LHCN-M2 (cell line): ENCODE measurements at places on chromosomes 4 and X. TPM values are rescaled to one million over a fixed set of nuclear protein-coding genes. Genes with fewer than 3 reads are reported as not detected.

- DNase-seq: no peak
Measured at GRCh38 chrX:71549986-71550385, 17.1 kb downstream of the OGT start.

DNA sequence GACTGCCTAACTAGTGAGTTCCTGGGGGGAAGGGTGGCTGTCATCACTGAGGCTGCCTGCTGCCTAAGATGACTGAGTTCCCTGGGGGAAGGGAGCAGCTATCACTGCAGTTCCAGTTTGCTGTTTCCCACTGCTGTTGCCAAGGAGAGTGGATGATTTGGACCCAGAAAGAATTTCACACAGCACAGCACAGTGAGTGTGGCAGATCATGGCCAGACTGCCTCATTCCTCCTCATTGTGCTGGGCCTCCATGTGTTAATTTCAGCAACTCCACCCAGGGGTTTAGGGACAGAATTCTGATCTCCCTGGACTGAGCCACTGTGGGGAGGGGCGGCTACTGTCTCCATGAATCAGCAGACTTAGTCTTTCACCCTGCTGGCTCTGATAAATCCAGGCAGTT, 125.0 kb downstream of the TEX13C start:
- DNase-seq: no peak

ANXA3 gene
- not detected in 2 replicates for total RNA-seq

- no peak for DNase-seq
Measured at GRCh38 chrX:111505783-111506182, 5.7 kb upstream of the SERTM2 start.

DNA sequence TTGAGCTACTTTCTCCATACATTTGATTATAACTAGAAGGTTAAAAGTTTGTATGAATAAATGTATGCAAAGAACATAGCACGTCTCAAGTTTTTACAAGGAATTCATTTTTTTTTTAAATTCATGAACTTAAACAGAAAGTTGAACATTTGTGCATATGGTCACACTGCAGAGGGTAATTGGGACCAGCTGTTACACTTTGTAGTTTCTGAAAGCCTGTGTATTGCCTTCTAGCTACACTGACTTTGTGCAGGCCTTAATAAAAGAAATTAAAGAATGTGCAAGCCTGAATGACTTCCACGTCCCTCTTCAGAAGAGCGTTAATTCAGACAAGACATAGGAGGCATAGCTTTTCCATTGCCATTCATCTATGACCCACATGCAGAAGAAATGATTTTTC, 153.1 kb upstream of the PCDH18 start:
- no peak for DNase-seq

PABPC5 gene
- 2.2 and 3.7 TPM in 2 replicates for total RNA-seq

DNA sequence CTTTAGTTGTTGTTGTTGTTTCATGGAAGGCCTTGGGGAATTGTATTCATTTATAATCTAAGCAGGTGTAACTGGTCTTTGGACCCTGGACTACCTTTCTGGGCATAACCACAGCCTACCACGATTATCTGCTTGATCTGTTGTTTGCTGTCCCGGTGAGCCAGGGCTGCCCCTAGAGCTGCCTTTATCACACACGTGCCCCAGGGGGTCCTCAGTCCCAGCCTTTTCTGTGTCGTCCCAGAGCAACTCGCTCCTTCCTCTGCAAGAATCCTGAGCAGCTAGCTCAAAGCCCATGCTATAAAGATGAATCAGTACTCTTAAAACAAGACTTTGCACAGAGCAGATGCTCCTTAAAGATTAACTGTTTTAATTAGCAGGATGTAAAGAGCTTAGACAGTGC, 273.2 kb downstream of the EVC2 start:
- DNase-seq: no peak

GRCh38 chrX:8815460-8816065, 14.4 kb upstream of the FAM9A start:
- DNase-seq: peak; percentile 23

DNA sequence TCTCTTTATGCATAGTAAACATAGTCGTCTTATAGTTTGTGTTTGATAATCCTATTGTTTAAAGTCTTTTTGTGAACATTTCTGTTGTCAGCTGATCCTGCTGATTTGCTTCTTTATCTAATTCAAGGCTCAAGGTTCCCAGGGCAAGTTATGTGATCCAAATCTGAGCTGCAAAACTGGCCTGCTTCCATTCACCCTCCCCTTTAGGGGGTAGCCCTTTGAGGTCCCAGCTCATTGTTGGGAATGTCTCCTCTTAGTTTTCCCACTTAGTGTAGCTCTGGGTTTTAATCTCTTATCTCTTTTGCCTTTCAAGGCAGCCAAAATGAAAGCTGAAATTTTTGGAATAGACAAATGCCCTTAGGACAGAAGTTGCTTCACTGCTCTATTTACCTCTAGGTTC, 40.2 kb upstream of the MAGED1 start:
- no peak for DNase-seq

DNA sequence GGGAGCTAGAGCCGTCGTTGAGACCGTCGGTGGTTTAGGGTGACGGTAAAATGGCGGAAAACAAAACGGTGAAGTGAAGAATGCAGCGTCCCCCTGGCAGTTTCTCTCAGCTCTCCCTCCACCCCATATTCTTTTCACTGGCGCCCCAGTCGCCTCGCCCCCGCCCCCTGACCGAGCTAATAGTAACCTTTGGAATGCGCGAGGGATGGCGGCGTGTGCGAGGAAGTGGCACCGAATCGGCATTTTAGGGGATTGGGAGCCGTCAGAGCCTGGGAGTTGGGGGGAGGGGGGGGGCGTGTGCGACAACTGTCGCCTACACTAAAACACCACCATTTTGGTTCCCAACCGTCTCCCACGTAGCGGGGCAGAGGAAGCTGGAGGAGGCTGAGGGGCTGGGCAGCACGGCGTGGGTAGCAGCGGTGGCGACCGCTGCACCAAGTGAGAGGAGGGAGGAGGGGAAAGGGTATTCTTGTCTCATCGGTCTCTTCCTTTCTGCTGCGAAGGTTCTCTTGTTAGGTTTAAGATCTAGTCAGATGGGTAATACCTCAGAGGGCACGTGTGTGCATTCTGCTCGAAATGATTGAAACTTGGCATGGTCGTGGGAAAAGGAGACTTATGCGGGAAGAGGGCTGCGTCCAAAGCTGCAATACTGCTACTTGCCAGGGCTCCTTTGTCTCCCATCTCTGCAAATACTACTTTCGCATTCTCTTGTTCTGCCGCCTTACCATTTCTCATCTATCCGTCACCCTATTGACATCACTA, 840 bp downstream of the ZNF711 start:
- peak; percentile 26 for DNase-seq

DNA sequence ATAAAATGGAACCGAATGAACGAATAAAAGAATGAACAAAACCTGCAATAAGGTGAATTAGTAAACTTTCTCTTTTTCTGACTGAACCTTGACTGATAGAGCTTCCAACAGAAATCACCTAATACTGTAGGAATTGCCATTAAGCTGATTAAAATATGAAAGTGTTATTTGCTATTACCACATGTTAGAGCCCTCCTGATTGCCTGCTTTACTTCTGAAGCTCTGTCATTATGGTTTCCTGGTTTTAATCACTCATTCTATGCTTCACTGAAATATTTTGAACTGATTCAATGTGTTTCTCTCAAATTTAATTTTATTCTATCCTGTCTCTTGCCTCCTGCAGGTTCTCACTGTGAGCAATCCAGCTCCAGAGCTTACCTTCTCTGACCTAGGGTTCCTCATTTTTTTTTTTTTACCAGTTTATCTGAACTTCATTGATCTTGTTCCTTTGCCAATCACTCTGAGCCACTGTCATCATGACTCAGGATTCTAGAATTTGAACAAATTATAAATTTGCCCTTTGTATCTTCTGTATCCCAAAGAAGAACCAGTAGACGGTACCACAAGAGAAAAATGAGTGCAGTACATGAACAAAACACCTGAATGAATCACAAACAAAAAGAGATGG, 48.1 kb upstream of the UGT2B15 start:
- DNase-seq: no peak

DNA sequence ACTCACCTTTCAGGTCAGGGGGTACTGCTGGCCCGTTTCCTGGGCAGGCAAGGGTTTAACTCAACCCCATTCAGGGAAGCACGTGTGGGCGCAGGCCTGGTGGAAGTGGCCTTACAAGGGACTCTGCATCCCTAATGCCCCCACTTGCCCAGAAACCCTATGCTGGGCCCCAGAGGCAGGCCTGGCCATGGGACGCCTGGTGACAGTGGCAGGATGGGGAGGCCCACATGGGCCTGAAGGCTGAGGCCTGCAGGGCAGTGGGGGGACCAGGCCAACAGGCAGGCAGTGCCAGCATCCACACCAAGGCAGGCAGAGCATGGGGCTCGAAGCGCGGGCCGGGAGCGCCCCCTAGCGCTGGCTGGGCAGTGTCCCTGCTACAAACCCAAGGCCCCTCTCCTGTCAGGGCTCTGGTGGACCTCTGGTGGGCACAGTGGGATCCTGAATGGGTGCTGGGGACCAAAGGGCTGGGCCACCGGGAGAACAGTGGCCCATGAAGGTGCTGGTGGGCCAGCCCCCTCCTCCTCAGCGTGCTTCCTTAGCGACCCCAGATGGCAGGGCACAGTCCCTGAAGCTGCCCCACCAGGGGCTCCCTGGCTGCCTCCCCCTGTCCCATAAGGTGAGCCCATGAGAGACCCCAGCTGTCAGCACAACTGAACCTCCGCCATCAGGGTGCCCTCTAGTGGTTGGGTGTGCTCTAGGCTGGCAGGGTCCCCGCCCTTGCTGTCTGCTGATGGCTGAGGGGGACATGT, 16.8 kb downstream of the FGFR3 start:
- peak; percentile 38 for DNase-seq

FREM3 gene
- not detected in 2 replicates for total RNA-seq

- DNase-seq: peak; percentile 87
Measured at GRCh38 chr4:173424899-173425805, 26.2 kb upstream of the SCRG1 start.

OTC gene
- total RNA-seq: not detected in 2 replicates

- peak; percentile 70 for DNase-seq
Measured at GRCh38 chrX:72735561-72735960, 21.5 kb upstream of the PHKA1 start.

DNA sequence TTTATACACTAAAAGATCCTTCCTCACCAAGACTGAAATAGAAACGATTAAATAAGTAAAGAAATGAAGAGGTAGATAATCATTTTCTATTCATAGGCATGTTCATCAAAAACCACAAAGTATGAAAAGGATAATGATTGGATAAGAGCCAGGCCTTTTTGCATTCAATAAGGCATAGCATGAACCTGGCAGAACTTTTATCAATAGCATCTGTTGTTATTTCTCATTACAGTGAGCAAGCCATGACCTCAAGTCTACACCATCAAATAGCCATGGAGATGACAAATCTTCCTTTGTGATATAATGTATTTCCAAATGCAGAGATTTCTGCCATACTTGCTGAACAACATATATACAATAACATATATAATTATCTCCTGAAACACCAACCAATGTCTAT, 206.0 kb upstream of the SLC7A11 start:
- no peak for DNase-seq

GRCh38 chrX:12999422-12999821, 24.5 kb downstream of the TMSB4X start:
- DNase-seq: no peak

TMPRSS11A gene
- total RNA-seq: not detected in 2 replicates

DNA sequence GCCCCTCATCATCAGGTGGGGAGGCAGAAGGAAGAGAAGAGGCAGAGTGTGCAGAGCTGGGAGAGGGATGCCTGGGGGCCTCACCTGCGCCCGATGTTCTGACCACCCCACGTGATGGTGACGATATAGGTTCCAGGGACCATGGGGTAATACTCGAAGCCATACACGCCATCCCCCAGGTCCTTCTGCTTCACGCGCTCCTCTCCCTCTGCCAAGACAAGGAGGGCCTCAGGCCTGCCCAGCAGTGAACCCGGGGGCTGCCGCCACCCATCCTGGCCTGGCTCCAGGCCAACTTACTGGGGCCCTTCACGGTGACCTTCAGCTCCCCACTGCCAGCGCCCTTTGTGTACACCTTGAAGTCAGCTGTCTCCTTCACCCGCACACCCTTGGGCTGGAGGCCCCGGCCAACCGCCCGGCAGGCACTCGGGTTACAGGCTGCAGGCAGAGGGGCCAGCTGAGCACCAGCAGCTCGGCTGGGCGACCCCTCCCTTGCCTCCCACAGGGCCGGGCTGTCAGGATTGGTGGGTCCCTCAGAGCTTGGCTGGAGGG, 9.3 kb downstream of the FLNA start:
- DNase-seq: no peak
